ENCODE measurements at places on chromosomes 16 and 17.

GRCh38 chr17:79220201-79220712, 145.6 kb downstream of the ENGASE start:
- DNase-seq: no peak

DNA sequence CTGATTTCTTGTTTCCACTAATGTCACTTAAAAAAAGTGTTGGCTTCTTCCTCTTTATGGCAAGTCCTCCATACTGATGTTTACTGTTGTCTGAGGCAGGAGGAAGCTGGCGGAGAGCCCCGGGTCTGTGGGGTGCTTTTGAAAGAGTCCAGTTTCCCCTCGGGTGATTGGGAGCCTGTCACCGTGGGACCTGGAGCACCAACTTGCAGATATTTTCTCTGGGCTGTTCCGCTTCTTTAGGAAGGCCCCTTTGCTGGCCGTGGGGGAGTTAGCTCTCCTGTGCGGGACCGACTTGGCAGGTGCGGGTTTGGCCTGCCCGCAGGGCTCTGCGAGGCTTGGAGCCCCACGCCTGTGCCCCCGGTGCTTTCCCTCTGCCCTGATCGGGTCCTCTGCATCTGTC, 3.1 kb downstream of the BANP start:
- no peak for DNase-seq

DNA sequence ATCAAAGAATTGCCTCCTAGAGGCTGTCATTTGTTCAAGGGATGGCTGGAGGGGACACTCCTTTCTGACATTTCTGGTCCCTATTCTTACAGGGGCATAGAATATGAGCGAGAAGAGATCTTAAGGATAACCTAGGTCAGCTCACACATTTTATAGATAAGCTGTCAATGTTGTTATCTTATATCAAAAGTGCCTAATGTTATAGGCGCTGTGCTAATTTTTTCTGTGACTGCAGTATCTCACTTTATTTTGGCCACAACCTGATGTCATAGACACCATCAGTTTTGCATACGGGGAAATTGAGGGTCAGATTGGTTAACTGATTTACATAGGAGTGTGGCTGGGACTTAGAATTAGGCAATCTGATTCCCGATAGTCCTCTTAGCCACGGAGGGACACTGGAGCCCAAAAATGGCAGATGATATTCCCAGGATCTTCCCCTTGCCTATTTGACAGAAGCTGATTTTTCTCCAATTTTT, 1.2 kb downstream of the CPD start:
- no peak for DNase-seq

DNA sequence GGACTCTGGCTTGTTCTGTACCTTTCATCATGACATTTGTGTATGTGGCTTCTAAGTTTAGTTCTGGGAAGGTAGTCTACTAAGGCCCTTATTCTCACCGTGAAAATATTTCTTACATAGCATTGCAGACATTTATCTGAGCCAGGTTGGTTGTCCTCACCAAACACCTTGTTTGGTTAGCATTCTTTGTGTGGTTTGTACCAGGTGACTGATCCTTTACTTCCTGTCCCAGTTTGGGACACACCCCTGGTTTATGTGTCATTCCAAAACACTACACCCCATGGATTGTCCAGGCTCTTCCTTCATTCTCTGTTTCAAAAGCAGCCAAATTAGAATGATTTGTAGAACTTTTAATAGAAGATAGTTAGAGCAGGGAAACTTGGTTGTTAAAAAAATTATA, 23.2 kb upstream of the DUSP14 start:
- no peak for DNase-seq

GRCh38 chr17:18370761-18371160, 6.8 kb upstream of the EVPLL start:
- DNase-seq: no peak

DNA sequence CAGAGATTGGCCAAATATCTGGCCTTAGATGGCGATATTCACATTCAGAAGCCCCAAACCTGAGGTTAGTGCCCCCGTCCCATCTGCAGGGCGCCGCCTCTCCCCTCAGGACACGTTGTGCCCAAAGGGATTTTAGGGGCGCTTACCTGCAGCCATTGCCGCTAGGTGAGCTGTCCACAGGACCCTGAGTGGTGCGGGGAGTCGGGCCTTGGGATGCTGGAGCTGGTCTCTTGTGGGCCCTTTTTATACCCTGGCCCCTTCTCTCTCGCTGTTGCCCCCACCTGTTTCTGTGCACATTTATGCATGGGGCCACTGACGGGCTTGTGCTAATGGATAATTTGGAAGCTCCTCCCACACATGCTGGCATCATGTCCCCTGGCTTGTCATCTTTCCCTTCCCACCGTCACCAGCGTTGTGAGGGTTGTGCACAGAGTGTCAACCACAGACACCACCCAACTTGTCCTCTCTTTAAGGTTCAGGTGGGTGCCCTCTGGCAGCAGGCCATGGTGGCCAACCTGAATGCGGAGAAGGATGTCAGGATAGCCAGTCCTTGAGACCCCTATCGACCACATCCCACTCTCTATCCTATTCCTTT, at the start of gene CSHL1:
Gene CSHL1, minus strand, starts transcription at position 218 of the 595 bp plus-strand sequence. Its CDS starts 62 bp downstream, at position 156.
- no peak for DNase-seq

- no peak for DNase-seq
Observed at GRCh38 chr16:13779676-13780075, 140.3 kb upstream of the ERCC4 start.

DNA sequence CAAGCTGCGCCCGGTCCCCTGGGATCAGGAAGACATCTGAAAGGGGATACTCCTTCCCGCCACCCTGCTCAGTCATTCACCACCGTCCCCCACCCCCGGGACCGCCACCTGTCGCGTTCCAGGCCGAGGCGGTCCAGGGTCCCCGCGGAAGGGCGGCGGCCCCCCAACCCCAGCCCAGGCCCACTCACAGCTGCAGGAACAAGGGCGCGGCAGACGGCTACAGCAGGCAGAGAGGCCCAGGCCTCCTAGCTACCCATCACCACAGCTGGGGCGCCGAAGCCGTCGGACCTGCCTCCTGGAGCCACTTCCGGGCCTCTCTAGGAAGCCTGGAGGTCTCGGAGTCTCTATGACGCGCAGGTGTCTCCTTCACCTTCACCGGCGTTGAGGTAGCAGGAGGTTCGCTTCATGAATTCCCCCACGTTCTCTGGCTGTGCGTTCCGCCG, at the start of gene SDR42E1:
Gene SDR42E1, minus strand, starts transcription at position 272 of the 443 bp plus-strand sequence. CDS start 10,612 bp downstream, outside the sequence.
- peak; percentile 71 for DNase-seq

DNA sequence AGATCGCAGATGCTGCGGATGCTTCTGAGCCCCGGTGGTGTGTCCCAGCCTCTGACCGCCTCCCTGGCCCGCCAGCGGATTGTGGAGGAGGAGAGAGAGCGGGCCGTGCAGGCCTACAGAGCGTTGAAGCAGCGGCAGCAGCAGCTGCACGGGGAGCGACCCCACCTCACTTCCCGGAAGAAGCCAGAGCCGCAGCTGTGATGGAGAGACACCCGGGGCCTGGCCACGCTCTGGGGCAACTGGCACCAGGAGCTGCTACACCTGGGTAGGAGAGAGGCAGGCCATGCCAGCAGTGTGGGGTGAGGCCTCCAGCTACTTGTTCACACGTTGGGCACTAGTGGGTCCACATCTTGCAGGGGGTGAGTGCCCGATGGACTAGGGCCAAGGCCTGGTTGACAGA, 6.0 kb downstream of the CCDC137 start:
- no peak for DNase-seq

DNA sequence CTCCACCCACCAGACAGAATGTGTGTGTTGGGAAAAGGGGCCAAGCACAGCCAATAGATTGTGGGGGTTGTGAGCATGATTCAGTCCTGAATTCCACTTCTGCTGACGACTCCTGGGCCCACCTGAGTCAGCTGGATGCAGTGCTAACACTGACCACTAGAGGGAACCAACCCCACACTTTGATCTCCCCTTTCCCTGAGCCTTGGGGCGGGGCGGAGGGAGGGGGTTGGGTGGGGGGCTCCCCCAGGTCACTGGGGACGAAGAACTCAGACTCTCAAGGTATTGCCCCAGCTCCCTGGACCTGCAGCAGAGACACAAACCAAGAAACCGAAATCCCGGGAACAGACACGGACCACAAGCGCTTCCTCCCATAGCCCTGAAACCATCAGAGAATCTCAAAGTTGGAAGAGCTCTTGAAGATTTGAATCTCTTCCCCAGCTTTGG, 621 bp upstream of the CSHL1 start:
- DNase-seq: no peak

DNA sequence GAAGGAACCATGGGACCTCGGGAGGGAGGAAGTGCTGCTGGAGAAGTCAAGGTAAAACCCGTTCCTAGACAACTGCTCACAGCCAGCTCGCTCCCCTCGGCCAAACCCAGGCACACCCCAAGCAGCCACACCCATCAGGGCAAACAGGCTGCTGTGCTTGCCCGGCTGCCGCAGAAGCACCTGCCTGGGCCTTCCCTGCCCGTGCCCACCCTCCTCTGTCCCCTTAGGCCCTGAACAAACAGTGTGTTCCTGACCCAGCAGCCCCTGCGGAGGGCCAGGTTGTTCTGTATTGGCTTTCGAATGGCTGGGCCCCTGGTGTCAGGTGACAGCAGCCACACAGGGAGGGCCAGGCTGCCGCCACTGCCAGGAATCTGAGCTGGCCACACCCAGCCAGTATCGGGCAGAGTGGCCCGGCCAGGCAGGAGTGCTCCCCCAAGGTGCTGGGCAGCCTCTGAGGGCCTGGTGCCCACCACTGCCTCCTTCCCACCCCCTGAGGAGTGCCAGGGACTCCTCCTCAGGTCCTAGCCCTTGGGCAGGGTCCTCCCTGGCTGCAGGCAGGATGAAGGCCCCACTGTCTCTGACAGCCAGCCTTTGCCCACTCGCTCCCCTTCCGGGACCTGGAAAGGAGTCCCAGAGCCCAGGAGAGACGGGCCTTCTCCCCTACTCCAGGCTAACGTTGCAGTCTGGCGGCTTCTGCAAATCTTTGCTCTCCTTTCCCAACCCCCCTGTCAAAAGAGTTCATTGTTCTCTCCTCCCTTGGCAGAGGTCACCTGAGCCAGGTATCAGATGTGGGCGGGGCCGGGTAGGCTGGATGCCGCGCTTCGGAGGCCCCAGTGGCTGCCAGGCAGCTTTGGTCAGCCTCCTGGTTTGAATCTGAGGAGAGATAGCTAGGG, 24.0 kb downstream of the LLGL2 start:
- DNase-seq: no peak

- DNase-seq: no peak
Observed at GRCh38 chr16:19329932-19330331, 44.4 kb downstream of the CLEC19A start.

GRCh38 chr17:45227926-45228762, 6.5 kb downstream of the FMNL1 start:
- peak; percentile 54 for DNase-seq

- no peak for DNase-seq
Observed at GRCh38 chr17:17740615-17741348, 59.5 kb downstream of the RAI1 start.

DNA sequence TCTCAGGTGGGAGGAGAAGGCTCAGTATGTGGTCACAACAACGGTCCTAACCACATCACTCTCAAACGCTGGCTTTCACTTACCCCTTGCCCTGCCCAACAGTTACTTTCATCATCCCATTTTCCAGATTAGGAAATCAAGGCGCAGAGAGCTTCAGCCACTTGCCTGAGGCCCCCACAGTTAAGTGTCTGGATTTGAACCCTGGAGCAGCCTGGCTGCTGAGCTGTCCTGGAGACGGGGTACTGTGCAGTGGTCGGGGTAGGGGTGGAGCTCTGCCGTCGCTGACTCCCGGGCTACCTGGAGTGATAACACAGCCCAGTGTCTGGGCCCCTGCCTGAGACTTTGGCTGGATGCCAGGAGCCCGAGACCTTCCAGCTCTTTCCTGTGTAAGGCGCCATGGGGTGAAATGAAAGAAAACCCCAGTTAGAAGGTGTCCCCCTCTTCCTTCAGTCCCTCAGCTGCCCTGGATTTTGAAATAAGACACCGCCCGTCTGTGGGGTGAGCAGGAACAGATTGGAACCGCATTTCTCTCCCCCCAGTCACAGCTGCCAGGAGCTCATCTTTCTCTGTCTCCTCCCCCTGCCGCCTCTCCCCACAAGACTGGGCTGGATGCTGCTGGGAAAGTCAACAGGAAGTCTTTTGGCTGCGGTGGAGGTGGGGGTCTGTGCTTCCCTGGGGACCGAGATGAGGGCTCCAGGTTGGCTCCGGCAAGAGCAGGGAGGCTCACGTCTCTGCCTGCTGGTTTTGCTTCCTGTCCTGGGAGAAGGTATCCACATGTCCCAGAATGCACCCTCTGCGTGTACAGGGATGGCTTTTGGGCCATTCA, 280.2 kb downstream of the SEC14L1 start:
- no peak for DNase-seq

DNA sequence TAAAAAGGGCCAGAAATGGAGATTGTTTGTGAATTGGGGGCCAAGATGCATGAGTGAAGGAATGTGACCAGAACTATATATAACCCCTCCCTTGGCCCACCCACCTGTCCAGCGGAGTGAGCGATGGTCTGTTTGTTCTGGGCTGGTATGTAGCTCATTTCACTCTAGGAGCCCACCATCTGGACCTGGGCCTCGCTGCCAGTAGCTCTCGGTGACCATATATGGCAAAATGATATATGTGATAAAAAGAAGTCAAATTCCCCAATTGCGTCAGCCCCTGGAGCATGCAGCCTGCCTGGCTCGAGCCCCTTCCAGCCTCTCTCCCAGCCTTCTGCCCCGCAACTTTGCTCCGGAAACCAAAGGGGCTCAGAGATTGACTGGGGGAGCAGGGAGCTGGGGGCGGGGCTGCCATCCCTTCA, 47.3 kb downstream of the CCDC42 start:
- no peak for DNase-seq

GRCh38 chr17:82664701-82665182, 16.5 kb upstream of the WDR45B start:
- no peak for DNase-seq

- no peak for DNase-seq
Observed at GRCh38 chr16:30896261-30896888, at the start of gene CTF1. TSS of gene CTF1 (plus strand) at chr16:30896614. CDS start at chr16:30896644, 30 bp downstream.

Data from GM06990 (cell line).